ENCODE measurements at places on chromosomes 12 and 14.

DNA sequence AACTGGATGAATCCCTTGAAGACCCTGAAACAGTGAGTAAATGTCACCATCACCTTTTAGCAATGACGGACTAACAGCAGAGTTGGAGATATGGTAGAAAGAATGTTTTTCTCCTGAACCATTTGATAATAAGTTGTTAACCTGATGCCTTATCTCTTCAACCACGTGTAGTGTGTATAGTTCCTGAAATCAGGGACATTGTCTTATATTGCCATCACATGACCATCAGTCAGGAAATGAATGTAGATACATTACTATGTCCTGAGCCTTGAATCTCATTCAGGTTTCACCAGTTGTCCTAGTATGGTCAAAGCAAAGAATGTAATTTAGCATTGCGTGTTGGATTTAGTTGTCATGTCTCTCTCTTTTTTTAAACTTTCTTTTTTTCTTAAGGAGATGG, 15.7 kb downstream of the ATP6V0A2 start:
- no peak for DNase-seq

- DNase-seq = no peak
Measured at GRCh38 chr14:56731187-56731586, 79.1 kb downstream of the OTX2 start.

- DNase-seq = no peak
Measured at GRCh38 chr14:21652209-21652808, 1.3 kb upstream of the OR4E2 start.

- DNase-seq = peak; percentile 78
Measured at GRCh38 chr14:68703093-68703492, 89.8 kb downstream of the ZFP36L1 start.

- DNase-seq = no peak
Measured at GRCh38 chr14:59679872-59680271, 103.3 kb upstream of the CCDC175 start.

DNA sequence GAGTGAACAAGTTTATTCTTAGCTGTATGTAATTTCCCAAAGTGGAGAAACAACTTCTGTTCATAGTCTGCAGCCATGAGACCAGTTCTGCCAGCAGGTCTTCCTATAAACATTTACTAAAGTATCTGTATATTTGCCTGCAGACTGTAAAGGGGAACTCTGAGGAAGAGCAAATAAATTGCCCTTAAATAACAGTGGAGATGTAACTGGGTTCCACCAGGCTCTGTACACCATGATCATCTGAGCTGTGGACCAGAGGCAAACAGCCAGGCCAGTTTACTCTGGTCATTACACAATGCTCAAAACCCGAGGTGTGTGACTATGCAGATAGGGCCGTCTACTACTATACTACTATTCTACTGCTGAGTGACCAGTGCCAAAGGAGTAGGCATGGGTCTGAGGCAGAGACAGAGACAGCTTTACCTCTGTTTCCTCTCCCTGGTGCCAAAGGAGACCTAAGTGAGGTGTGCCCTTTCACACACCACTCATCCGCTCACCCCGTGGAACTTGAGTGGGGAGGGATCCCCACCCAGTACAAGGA, 21.1 kb upstream of the CERS5 start:
- DNase-seq = no peak

DNA sequence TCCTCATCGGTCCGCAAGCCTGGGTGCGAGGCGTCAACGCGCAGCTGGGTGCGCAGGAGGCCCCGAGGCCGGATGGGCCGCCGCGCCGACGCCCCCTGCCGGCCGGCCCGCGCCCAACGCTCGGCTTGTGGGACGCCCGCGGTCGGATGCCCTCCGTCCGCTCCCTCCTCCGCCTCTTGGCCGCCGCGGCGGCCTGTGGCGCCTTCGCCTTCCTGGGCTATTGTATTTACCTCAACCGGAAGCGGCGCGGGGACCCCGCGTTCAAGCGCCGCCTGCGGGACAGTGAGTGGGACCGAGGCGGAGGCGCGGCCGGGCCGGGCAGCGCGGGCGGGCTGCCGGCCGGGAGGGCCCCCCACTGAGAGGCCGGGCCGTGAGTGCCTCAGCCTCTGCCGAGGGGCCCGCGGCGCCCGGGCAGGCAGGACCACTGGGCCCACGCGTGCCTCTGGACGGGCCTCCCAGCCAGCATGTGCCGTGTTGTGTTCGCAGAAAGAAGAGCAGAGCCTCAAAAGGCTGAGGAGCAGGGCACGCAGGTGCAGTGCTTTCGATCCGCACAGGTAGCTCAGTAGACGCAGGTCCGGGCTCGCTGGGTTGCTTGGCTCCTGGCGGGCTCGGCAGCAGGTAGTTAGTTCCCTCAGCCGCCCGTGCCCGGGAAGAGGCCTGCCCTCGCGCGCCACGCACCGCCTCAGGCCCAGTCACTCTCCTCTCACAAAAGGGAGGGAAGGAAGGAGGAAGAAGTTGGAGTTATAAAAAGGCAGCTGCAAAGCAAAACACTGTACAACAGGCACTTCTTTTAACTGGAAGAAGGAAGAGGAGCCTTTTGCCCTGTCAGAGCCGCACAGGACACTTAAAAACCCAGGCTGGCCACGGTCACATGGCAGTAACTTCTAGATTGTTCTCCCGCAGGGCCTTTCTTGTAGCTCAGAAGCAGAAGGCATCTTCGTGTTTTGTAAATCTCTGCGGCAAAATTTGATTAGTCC, at the start of gene TOMM20L:
Gene TOMM20L (plus strand): TSS at position 119 of the 977 bp plus-strand sequence. CDS start 28 bp downstream, at position 147.
- peak; percentile 70 for DNase-seq

GRCh38 chr12:11786638-11787365, 137.3 kb downstream of the ETV6 start:
- DNase-seq = no peak

DNA sequence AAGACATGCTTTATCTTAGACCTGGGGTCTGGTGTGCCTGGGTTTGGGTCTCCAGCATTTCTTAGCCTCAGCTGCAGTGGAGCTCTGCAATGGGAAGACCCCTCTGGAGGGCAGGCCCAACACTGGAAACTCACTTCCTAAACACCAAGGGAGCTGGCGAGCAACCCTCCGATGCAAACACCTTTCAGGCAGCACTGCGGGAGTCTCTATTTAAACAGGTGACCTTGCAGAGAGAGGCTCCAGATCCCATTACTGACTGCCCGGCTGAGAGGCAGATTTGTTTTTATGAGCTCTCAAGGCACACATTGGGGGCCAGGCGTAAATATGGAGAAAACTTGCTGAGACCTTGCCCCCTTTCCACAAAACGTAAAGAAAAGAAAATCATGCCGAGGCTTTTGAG, 195.5 kb downstream of the PAX9 start:
- no peak for DNase-seq

- no peak for DNase-seq
Measured at GRCh38 chr12:54786081-54786480, 68.2 kb upstream of the MUCL1 start.

GRCh38 chr12:51798501-51798900, 50.0 kb downstream of the FIGNL2 start:
- no peak for DNase-seq

DNA sequence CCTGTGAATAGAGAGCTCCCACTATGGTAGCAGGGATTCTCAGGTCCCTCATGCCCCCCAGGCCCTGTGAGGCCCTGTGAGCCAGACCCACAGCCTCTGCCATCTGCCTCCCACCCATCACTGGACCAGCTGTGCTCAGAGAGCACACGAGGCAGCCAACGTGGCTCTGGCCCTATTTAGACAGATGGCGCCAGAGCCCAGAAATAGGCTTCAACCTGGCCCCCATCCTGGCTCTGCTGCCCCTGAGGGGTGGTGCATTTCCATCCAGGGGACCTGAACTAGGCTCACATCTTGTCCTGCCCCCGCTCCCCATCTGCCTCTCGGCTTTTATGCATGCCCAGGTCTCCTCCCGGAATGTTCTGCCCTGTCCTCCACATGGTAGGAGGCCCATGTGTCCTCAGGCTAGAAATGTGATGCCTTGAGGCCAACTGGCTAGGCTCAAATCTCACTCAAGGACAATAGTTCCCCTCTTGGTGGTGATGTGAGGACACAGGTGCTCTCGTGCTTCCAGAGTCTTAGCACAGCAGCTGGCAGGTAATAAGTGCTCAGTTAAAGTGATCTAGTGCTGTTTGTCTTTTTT, 18.9 kb downstream of the TMEM63C start:
- DNase-seq = no peak

DNA sequence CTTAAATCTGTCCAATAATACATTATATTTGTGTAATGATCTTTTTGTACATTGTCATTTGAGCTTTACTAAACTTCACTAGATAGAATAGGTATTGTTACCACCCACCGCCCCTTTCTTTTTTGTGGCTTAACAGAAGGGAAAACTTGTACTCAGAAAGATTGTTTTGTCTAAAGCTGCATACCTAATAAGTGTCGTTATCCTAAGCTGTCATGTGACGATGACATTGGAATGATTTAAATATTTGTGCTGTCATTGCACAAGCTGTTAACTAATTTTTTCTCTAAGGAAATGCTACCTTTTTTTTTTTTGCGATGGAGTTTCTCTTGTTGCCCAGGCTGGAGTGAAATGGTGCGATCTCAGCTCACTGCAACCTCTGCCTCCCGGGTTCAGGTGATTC, 3.6 kb downstream of the DIP2B start:
- no peak for DNase-seq

DNA sequence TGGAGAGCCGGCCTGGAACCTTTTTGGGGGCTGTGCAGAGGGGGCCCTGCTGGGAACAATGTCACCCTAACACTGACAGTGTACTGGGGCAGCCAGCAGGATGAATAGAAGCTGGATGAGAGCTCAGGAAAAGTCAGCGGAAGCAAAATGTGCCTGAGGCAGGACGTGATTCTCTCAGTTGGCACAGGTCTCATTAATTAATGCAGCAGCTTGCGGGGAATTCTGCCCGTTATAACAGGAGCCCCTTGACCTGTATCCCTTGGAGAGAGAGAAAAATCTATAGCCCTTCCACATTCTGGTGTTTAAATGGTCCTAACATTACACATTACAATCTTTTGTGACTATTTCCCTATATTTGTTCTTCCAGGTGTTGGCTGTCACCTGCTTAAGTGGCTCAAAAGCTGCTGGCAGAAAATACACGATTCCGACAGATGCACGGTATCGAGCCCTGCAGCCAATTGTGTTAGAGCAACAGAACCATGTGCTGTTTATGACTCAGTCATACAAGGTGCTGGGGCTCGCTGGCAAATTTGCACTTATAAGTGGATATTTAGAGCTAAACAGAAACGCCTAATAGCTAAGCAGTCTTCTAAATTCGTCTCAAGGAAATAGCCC, 854.7 kb downstream of the AACS start:
- no peak for DNase-seq

GRCh38 chr14:98167705-98168104, 1104.3 kb downstream of the BCL11B start:
- no peak for DNase-seq

- peak; percentile 41 for DNase-seq
Measured at GRCh38 chr12:123075646-123076171, 75.2 kb downstream of the PITPNM2 start.

- DNase-seq = no peak
Measured at GRCh38 chr12:105469701-105470100, 139.2 kb downstream of the C12orf75 start.

DNA sequence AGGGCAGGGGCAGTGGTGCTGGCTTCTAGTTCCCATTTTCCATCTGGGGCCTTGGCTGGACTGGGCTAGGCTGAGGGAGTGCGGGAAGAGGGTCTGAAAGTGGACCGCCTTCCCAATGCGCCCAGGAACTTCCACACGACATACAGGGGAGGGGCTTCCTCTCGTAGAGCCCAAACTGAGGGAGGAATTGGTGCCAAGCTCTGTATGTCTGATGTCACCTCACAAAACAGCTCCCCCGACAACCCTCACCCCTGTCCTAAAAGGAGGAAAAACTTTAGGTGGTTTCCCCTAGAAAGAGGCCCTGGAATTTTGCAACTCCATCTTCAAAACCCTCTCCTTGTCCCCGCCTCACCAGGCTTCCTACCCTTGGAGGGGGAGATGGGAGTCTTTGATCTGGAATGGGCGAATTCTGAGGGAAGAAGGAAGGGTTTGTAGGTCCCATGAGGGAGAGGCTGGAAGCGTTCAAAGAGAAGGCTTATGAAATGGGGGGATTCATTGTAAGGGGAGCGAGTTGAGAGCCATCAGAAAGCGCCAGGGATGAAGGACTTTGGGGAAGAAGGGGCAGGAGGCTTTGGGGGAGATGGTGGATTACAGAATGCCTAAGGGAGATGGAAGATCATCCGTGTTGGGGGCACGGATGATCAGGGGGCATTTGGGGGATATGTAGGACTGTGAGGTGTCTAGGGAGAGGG, 844 bp downstream of the GLTP start:
- no peak for DNase-seq

DNA sequence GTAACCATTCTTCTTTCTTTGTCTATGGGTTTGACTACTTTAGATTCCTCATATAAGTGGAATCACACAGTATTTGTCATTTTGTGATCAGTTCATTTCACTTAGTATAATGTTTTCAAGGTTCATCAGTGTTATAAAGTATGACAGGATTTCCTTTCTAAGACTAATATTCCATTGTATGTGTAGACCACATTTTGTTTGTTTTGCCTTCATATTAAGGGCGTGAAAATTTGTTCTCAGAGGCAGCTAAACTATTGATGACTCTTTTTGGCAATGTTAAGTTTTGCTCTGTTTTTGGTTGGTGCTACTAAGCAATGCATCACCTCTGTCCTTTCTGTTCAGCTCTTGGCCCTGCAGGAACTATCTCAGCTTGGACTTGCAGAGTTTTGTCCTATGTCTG, 1.7 kb upstream of the KLRG1 start:
- no peak for DNase-seq

DNA sequence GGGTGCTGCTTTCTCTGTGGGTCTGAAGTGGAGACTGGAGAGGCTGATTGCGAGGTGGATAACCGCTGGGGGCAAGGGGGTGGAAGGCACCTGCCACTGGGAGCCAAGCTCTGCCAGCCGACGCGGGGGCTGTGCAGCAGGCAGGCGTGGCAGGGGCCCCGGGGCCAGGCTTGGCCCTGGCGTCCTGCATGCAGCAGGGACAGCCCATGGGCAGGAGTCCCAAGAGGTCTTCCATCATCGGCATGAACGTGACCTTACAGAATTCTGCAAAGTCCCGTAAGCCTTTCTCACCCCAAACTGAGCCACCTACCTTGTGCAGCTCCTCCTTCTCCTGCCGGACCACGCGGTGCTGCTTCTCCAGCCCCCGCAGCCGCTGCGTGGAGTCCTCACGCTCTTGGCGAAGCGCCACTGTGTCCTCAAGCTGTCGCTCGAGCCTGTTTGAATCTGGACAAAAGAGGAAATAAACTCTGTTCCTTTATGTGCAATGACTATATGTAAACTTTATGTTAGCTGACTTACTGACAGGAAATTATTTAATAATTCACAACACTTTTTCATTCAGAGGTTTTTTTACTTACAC, 51.3 kb downstream of the AMN start:
- no peak for DNase-seq

GRCh38 chr14:20601522-20601921, 10.3 kb upstream of the RNASE12 start:
- no peak for DNase-seq

DNA sequence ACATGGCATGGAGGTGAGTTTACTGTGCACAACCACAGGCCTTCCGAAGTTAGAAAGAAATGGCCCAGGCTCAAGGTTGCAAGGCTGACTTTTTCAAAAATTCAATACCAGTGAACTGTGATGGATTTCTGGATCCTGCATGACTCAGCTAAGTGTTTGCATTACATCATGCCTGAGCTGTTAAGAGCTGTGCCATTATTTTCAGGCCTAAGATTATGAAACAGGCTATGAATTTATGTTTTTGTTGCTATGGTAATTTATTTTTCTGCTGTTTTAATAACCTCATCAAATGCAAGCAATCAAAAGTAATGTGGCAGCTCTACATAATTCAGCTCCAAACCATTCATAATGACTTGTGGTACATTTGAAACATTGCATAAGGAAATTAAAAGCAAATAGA, 457.7 kb upstream of the TMEM132C start:
- peak; percentile 85 for DNase-seq

- DNase-seq = no peak
Measured at GRCh38 chr12:109814600-109815150, 18.5 kb downstream of the TRPV4 start.

GRCh38 chr14:30757082-30757481, 117.3 kb upstream of the COCH start:
- DNase-seq = no peak
